ENCODE measurements at places on chromosomes 2 and 18.
A peak's percentile ranks its signal among the peaks of the same experiment; 100 is the strongest.

DNA sequence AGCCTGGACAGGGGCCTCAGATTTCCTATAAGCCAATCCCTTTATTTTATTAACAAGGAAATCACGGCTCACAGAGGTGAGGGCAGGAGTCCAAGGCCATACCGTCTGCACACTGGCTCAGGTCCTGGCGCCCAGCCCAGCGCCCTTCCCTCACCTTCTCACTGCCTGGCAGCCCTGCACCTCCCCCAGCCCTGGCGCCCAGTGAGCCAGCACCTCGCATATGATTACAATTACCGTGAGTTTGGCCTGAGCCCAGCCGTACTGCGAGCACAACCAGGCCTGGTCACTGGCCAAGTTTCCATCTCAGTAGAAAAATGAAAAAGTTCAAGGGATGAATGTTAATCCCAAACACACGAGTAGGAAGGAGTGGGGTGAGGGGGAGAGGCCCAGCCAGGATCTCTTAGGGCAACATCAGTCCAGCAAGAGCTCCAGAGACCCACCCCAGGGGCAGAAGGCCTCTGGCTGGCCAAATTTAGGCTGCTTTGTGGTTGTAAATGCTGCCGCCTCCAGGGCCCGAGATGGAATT is 68.4 kb downstream of the MCFD2 start:
- DNase-seq = peak; percentile 94

GRCh38 chr18:32446780-32447179 is 23.9 kb downstream of the GAREM1 start:
- no peak for DNase-seq

- DNase-seq = no peak
Observed at GRCh38 chr2:118059919-118060478, 28.3 kb upstream of the INSIG2 start.

DNA sequence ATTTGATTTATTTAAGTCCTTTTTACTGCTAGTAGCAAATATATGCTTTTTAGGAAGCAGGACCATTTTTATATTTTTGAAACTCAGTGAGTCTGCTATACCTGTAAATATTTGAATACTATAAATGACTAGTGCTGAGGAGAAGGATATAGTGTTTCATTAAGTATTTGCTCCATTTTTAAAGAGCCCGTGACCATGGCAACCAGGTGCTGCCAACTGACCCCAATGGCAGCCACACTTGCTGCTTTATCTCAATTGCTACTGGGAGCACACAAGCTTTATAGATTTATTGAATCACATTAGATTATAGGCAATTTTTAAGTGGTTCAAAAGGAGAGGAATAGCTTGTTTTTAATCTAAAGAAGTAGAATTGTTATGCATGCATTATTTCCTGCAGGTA is 142.0 kb downstream of the SCG2 start:
- DNase-seq = no peak

All from BE2C (cell line).